ENCODE measurements at places on chromosomes 5 and 9.

DNA sequence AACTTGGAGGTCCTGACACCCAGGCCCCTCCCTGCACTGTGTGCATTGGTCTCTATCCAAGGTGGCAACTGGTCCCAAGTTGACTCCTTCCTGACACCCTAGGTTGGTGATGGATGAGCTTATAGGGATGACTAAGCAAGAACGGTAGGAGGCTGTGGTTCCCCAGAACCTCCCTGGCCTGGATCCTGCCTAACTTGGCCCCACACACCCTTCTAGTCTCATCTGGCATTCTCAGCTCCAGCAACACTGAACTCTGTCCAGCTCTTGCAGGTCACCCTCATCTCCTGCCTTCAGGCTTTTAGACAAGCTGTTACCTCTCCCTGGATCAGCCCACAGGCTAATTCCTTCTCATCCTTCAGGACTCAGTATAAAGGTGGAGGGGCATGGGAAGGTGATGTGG lies 16.5 kb downstream of the AQP3 start:
- DNase-seq: no peak

GRCh38 chr9:4463824-4464223 lies 26.4 kb upstream of the SLC1A1 start:
- no peak for DNase-seq

GRCh38 chr9:100170085-100170484 lies 71.0 kb downstream of the INVS start:
- DNase-seq: no peak

DNA sequence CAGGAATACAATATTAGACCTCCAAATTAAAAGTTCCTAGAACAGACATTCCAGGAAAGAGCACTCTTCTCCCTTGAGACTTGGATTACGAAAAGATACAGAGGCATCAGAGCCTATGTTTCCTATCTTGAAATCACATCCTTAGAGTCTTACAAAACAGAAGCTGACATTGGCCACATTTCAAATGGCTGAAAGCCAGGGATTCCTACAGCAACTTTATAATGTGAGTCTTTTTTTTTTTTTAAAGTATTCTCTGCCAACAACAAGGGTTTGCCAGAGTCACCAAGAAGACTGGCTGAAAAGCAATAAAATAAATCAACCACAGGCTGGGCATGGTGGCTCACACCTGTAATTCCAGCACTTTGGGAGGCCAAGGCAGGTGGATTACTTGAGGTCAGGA lies 63.1 kb downstream of the TRPM6 start:
- DNase-seq: no peak

- DNase-seq: no peak
These were observed 2.3 kb downstream of the DNLZ start for GRCh38 chr9:136361047-136361753.

- DNase-seq: no peak
These were observed 213.4 kb downstream of the LURAP1L start for GRCh38 chr9:12988258-12988657.

GRCh38 chr5:145587710-145588109 lies 247.4 kb downstream of the PRELID2 start:
- DNase-seq: no peak

- no peak for DNase-seq
These were observed 194.3 kb downstream of the PALM2AKAP2 start for GRCh38 chr9:109974143-109974917.

GRCh38 chr9:108889649-108890067 lies 27.6 kb downstream of the ACTL7A start:
- peak; percentile 39 for DNase-seq

DNA sequence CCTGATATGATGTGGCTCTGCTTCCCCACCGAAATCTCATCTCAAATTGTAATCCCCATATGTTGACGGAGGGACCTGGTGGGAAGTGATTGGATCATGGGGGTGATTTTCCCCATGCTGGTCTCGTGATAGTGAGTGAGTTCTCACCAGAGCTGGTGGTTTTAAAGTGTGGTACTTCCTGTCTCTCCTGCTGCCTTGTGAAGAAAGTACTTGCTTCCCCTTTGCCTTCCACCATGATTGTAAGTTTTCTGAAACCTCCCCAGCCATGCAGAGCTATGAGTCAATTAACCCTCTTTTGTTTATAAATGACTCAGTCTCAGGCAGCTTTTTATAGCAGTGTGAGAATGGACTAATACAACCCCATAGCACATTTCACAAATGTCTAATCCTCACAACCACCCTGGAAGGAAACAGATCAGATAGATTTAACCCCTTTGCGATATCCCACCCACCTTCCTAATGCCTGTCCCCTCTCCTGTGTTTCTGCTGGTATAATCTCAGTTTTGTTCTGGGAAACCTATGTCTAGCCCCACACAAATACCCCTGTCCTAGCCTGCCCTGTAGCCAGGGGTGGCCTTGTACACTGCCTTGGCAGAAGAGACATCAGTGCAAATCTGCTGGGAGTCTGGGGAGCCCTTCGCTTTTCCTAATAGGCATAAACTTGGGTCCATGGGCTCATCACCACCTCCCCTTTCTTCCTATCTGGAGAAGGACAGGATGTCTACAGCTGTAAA lies 157.0 kb upstream of the RAI14 start:
- DNase-seq: no peak

DNA sequence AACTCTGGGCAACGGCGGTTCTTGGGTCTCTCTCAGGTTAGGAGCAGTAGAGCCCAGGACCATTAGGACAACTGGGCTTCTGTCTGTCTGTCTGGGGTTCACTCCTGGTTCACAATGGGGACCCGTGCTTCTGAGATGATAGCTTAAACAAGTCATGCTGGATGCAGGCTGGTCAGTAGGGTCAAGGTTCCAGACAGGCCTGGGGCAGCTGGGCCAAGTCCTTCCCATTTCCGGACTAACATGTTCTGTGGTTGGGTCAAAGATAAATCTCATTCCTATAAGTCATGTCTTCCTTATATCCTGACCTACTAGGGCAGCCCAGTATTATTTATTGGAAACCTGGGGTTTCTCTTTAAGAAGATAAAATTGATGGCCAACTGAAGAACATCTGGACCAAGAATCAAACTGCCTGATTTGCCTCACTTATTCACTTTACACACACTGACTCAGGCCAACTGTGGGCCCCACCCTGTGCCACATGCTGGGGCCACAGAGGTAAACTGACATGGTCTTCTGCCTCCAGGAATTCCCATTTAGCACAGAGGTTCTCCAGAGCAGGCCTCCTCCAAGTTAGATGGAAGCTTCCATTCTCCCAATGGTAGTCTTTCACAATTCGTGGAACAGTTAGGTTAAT lies 8.3 kb downstream of the HDHD3 start:
- DNase-seq: no peak

Data from HuH-7 (cell line).